GM12864 (cell line): ENCODE measurements at places on chromosomes 5 and 9.

DNA sequence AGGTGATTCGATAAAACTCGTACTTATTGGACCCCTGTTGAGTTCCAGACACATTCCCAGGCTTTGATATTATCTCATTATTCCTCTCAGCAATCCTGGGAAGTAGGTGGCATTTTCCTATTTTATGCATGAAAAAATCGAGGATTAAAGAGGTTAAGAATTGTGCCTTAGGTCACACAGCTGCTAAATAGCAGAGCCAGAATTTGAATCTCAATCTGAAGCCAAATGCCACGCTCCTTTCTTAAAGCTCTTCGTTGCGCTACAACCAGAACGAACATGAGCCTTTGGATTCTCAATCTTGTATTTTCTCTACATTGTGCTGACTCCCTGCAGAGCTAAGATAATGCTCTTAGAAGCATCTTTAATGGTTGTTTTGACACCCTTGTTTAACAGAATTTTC, 527.8 kb upstream of the TLE4 start:
- no peak for DNase-seq

- DNase-seq = no peak
Observed at GRCh38 chr9:101176384-101176783, 147.9 kb downstream of the PLPPR1 start.

DNA sequence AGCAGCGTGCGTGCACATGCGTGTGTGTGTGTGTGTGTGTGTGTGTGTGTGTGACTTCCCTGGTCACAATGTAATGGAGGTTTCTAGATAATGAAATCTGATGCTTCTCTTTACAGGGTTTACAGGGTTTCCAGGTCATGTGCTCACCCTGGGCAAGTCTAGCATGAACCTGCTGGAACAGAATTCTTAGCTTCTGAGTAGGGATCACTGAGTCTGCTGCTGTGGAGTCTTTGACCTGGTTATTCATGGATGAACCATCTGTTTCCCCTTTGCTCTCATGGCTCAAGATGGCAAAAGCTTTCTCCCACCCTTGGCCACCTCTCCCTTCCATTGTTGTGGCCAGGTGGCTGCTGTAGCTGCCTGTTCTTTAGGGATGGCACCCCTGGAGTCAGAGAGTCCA, 111.6 kb upstream of the SHB start:
- DNase-seq = no peak

- DNase-seq = no peak
Observed at GRCh38 chr9:92228628-92229027, 64.9 kb downstream of the IARS1 start.

- peak; percentile 16 for DNase-seq
Observed at GRCh38 chr5:33824516-33825195, 67.1 kb downstream of the ADAMTS12 start.

- DNase-seq = no peak
Observed at GRCh38 chr5:97163790-97164285, 19.2 kb downstream of the RIOK2 start.

- DNase-seq = no peak
Observed at GRCh38 chr9:79559495-79560181, 12.1 kb upstream of the TLE4 start.

DNA sequence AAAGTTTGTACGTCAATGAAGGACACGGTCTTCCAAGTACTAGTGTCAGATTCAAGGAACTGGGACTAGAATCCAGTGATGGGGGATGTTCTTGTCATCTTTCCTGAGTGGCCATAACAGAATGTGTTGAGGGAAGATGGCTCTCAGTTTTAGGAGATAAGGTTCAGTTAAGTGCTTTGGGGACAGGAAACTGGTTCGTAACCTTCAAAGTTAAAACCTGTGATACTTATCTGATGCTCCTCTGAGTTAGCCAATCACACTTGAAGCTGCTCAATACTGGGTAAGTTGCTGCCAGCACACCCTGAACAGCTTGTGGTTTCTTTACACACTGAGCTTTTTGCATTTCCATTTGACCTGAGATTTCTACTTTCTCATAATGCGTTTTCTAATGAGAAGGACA, 64.4 kb downstream of the PIK3R1 start:
- no peak for DNase-seq

- no peak for DNase-seq
Observed at GRCh38 chr5:169657127-169657526, 20.1 kb downstream of the DOCK2 start.

DNA sequence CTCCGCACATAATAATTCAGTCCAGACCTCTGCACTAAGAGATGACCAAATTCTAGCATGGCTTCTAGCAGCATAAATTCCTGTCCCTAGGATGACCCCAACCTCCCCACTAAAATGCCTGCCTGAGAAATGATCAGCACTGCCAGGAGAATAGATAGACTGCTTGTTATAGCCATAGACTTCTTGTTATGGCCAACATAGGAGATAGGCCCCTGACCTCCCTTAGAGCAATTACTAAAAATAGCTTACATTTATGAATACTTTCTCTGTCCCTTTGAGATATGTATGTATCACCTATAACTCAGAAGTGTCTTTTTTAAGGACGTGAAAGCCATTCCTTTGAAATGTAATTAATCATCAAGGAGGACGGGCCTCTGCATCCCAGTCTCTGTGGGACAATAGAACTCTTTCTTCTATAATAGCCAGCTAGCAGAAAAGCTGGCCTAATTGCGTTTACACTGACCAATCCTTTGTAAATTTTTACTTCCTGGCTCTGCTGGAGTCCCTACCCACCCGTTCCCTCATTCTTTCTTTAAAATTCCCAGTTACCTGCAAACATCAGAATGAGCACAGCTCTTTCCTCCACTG, 1002.7 kb downstream of the CDH18 start:
- no peak for DNase-seq

DNA sequence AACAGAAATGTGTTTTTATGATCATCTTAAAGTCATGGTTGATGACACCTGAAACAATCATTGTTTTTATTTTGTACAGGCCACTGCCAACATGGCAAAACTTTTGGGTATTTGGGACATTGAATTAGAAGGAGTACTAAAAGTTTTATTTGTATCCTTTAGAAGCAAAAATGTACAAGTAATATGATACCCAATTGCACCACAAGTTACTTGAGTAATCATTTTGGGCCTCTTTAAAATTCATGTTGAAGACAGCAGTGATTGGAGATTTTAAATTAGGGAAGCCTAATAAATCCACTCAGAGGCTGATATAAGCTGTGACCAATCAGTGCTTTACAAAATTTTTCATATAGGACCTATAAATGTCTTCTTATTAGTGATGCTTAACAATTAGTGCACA, 212.9 kb downstream of the MARCHF11 start:
- DNase-seq = no peak
